Bronchus fibroblast of lung (primary cell): ENCODE measurements at places on chromosomes 6 and 20. TPM values are rescaled to one million over a fixed set of nuclear protein-coding genes. Genes with fewer than 3 reads are reported as not detected.

RWDD2A gene
- 1.5 and 1.6 TPM in 2 replicates for total RNA-seq

FGD2 gene
- not detected in 2 replicates for total RNA-seq

MMUT gene
- total RNA-seq, result 7.9 and 8.6 TPM in 2 replicates

TMEM14A gene
- 36.4 and 49.8 TPM in 2 replicates for total RNA-seq

TAAR2 gene
- not detected in 2 replicates for total RNA-seq

SLC22A16 gene
- total RNA-seq, result 0.15 and 0.17 TPM in 2 replicates

SCUBE3 gene
- total RNA-seq, result 0.17 and 0.30 TPM in 2 replicates
